AG10803 (cell line): ENCODE measurements at places on chromosomes 13 and 19.
A peak's percentile ranks its signal among the peaks of the same experiment; 100 is the strongest.

DNA sequence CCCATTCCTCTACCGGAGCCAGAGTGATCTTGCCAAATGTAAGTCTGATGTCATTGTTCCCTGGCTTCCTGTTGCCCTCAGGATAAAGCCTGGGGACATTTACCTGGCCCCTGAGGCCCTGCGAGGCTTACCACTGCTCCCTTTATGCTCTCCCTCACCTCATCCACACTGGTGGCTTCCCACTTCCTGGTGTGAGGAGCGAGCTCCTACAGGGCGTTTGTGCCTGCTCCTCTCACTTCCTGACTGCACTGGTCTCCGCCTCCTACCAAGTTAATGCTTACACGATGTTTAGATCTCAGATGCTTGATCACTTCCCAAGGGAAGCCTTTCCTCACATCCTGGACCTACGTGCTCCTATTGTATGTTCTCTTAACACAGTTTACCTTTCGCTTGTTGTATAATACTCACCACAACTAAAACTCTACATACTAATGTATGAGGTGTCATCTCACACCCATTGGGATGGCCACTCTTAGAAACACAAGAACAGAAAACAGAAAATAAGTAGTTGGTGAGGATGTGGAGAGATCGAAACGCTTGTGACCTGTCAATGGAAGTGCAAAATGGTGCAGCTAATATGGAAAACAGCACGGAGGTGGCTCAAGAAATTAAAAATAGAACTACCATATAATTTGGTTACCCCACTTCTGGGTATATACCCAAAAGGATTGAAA, 177.6 kb downstream of the SHISA2 start:
- DNase-seq: no peak

DNA sequence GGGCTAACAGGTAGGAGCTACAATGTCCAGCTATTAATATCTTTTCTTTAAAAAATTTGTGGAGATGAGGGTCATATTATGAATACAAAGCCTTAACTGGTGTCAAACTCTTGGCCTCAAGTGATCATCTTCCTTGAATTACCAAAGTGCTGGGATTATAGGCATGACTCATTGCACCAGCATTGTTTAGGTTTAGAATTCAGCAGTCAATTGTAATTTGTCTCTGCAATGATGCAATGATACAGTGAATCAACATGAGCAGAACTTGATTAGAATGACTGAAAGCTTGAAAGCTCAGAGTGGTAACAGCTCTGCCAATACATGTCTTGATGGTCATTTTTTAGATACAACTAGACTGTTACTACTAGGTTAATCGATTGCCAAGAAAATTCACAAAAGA, 752.8 kb upstream of the MIR17HG start:
- peak; percentile 48 for DNase-seq

DNA sequence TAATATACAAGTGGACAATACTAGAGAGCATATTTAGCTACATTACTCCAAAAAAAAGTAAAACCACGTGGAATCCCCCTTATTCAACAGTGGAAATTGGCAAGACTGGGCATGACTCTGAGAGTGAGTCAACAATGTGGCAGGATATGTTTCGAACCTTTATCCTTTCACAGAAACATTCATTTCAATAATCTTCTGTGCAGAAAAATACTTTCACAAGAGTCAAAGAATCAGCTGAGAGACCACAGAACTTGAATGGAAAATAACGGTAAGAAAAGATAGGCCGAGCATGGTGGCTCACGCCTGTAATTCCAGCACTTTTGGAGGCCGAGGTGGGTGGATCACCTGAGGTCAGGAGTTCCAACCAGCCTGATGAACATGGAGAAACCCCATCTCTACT, 25.1 kb upstream of the CD70 start:
- DNase-seq: peak; percentile 25

DNA sequence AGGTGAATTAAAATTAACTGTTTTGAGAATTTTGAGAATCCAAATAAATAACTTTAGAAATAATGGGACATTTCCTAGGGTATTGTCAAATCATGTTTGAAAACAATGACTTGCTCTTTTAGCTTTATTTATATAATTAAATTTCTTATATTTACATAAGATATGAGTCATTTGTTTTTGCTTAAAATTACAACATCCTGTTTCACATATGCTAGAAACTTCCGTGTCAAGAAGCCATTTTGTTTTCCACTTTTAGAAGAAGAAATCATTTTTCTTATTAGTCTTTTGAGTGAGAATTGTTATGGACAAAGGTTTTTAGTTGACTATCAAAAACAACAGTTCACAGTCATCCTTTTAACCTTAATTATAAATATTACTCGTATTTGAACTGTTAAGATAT, 48.2 kb downstream of the DPY19L3 start:
- DNase-seq: peak; percentile 3

DNA sequence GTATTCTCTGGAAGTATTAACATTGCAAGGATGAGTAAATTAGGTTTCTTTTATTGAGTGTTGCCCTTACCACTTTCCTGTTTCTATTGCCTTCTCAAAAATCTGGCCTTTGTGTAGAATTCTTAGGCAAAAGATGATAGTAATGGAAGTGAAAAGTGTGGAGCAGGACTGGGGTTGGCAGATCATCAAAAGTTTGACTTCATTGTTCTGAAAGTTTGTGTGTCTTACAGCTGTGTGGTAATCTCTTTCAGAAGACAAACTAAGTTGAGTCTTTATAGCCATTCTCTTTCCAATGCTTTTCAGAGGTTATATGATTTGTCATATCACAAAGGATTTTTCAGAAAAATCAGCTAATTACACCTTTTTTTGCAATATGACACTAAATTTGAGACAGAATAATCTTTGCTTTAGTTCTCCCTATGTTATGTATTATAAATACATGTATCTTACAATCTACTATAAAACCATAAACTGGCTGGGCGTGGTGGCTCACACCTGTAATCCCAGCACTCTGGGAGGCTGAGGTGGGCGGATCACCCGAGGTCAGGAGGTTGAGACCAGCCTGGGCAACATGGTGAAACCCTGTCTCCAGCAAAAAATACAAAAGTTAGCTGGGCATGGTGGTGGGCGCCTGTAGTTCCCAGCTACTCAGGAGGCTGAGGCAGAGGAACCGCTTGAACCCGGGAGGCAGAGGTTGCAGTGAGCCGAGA, 8.7 kb upstream of the KCNRG start:
- DNase-seq: peak; percentile 46

DNA sequence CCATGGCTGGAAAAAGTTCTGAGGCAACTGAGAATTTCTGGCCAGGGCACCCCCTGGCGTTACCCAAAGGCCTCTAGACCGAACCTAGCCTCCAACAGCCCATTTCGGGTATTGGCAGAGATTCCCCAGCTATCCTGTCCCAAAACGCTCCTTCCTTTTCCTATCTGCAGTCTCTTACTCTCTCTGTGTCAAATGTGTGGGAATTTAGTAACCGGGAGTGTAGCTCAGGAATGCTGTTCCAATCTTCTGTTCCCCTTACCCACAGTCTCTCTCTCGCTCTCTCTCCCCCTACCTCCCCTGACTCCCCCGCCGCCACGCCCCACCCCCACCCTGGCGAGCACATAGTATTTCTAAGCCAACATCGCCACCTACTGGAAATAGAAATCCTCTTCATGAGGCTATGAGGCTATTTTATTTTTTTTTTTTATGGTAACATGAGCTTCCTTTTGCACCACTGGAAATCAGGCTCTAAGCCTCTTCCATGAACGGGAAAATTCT, 27.0 kb downstream of the OXGR1 start:
- DNase-seq: no peak

- DNase-seq: no peak
These were observed 1.2 kb downstream of the KCNRG start for GRCh38 chr13:50016444-50016843.

GRCh38 chr13:26895808-26896466, 135.4 kb upstream of the GPR12 start:
- no peak for DNase-seq

DNA sequence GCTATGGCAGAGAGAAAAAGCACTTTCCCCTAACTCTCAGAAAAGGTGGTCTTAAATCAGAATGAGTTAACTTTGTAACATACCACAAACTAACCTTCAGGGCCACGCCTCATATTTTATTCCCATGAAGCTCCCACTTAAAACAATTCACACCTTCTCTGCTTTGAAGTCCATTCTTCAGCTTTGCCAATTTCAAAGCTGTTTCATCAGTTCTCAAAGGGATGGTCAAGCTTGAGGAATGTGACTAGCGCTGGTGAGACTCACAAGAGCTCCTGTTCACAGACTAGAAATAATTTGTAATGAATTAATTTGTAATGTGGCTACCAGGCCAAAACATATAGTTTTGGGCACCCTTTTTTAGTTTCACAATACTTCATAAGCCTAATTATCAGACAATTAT, 68.2 kb downstream of the STK24 start:
- peak; percentile 94 for DNase-seq

GRCh38 chr13:23159760-23160637, 20.8 kb upstream of the SGCG start:
- DNase-seq: no peak

DNA sequence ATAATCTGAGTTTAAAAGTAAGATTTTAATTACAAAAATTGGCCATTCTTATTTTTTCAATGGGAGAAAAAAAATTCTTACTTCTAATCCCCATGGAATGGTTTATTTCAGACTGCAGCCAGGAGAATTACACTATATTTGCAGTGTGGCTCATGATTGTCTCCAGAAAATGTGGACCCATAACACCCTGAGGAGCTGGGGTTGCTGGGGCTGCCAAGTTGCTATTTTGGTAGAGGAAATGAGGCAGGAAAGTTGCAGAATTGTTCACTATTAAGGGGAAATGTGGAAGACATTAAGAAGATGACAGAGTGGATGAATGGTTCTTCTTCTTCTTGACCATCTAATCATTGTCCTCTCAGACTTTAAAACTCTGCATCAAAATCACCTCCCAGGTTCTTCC, 4.6 kb upstream of the SCEL start:
- DNase-seq: no peak

DNA sequence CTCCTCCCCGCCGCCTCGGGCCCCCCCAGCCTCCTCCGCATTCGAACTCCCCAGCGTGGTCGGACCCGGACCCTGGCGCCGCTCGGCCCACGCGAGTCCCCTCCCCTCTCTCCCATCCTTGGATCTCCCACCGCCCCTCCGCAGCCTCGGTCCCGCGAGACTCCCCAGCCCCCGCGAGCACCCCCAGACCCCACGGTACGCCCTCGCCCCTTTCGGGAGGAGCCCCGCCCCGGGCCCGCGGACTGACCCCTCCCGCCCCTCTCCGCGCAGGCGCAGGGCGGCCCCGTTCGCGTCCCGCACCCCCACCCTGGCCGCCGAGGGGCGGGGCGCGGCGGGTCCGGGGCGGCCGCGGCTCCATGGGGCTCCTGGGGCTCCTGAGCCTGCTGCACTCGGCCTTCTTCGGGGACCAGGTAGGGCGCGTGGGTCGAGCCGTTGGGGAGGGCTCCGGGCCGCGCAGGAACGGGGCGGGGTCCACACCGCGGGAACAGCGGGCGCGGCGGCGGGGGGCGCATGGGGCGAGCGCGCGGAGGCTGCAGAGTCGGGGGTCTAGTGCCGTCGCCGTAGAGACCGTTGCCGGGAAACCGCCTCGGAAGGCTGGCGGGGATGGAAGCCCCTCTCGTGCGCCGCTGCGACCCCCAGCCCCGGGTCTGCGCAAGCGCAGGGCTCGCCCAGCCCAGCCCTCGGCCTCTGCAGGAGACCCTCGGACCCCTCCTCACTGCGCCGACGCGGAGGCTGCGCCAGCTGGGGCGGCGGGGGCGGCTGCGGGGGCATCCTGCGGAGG, 3.8 kb upstream of the APC2 start:
- no peak for DNase-seq

DNA sequence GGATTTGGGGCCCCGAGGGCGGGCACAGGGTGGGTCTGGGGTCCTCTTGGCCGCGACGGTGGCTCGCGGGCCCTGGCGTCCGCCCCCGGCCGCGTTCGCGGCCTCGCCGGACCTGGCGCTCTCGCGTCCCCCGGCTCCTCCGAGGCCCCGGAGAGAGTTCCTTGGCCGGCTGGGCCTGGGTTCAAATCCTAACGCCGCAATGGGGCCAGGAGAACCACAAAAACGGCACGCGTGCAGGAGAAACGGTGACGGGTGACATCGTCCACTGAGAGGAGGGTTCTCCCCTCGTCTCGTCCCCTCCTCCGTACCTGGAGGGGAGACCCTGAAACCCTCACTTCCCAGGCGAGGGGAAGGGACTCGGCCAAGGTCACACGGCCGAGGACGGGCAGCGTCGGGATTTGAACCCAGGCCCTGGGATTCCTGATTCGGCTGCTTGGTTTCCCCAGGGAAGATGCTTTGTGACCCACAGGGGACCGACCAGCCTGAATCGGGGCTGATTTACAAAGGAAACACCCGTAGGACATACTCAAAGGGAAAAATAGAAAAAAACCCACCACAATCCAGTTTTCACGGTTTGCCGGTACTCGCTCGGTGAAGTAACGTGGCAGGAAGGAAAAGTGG, 624 bp downstream of the SAFB start:
- DNase-seq: no peak

DNA sequence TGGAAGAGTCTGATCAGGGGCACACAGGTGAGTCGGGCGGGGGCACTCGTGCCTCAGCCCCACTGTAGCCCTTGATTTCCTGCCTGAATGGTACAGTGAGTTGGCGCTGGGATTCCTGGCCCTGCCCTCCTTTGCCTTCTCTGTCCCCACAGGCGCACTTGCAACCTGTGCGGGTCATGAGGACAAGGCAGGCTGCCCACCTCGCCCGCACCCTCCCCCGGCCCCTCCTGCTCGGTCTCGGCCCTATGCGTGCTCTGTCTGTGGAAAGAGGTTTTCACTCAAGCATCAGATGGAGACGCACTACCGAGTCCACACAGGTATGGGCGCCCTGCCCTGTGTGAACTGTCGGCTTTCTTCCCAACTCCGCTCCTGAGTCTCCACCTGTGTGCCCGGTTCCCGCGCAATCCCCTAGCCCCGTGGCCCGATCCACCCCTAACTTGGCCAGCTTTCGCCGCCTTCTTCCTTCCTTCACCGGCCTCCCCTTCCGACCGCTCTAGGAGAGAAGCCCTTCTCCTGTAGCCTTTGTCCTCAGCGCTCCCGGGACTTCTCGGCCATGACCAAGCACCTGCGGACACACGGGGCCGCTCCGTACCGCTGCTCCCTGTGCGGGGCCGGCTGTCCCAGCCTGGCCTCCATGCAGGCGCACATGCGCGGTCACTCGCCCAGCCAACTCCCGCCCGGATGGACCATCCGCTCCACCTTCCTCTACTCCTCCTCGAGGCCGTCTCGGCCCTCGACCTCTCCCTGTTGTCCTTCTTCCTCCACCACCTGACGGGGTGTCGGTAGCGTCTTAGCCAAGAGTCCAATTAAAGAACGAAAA, 1.6 kb upstream of the KMT2B start:
- DNase-seq: peak; percentile 36

DNA sequence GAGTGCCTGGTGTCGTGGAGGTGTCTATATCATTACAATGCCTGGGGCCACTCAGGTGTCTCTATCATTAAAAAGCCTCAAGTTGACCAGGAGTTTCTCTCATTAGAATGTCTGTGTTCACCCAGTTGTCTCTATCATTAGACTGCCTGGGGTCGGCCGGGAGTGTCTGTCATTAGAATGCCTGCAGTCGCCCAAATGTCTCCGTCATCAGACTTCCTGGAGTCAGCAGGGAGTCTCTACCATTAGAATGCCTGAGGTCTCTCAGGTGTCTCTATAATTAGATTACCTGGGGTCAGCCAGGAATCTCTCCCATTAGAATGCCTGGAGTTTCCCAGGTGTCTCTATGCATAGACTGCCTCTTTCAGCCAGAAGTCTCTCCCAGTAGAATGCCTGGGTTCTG, 1477.6 kb downstream of the UQCRFS1 start:
- no peak for DNase-seq

- DNase-seq: no peak
These were observed 24.9 kb downstream of the RCN3 start for GRCh38 chr19:49552749-49553148.
